ENCODE measurements at places on chromosomes 6 and 20.
A peak's percentile ranks its signal among the peaks of the same experiment; 100 is the strongest.

- DNase-seq, result no peak
These were observed 42.3 kb upstream of the PTPN1 start for GRCh38 chr20:50467718-50468356.

GRCh38 chr20:24360531-24360930 is 108.9 kb upstream of the SYNDIG1 start:
- no peak for DNase-seq

DNA sequence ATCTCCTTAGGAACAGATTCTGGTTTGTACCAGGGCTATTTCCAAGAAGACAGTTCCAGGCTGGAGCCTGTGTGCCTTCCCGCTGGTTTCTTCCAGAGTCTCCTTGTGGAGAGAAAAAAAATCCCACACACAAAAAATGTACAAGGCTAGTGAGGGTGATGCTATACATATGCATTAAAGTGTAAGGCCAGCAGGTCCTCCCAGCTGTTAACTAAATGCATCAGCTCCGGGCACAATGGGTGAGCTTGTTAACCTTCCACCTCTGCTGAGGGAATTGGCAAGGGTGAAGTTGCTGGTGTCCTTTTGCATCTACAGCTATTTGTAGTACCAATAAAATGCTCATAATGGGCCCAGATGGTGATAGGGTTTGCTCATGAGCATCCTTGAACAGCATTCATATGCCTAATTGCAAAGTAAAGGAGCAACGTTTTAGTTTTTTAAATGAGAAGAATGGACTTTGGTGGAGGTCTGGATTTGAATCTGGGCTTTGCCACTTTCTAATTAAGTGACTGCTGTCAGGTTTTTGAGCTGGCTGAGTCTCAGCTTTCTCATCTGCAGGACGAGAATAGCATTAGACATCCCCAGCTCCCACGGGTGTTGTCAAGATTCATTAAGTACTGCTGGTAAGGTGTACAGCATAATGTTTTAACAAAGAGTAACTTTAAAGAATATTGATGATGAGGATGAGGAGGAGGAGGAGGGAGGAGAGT is 361.8 kb downstream of the QKI start:
- DNase-seq, result no peak

- no peak for DNase-seq
These were observed 420.4 kb upstream of the ID4 start for GRCh38 chr6:19416811-19417210.

DNA sequence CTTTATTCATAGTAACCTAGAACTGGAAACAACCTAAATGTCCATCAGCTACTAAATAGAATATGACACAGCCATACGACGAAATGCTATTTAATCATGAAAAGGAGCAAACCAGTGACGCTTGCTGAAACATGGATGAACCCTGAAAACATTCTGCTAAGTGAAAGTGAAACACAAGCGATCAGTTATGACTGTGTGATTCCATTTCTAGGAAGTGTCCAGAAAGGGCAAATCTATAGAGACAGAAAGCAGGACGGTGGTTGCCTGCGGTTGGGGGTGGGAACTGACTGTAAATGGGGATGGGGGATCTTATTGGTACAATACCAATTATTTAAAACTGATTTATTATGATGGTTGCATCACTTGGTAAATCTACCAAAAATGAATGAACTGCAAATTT is 126.8 kb downstream of the IPCEF1 start:
- peak; percentile 58 for DNase-seq

GRCh38 chr20:34891166-34892062 is 15.0 kb downstream of the ACSS2 start:
- no peak for DNase-seq

GRCh38 chr20:58829531-58829941 is 21.2 kb downstream of the GNAS-AS1 start:
- DNase-seq, result no peak

GRCh38 chr6:150025201-150025917 is at the start of gene RAET1L:
TSS of gene RAET1L (minus strand) at chr6:150025532. CDS start at chr6:150025471, 61 bp downstream.
- DNase-seq, result no peak

- no peak for DNase-seq
These were observed 129.5 kb upstream of the MMS22L start for GRCh38 chr6:97412511-97412910.

- DNase-seq, result no peak
These were observed 425.3 kb upstream of the NOX3 start for GRCh38 chr6:155880900-155881299.

- no peak for DNase-seq
These were observed 241.8 kb upstream of the MMS22L start for GRCh38 chr6:97524811-97525210.

GRCh38 chr6:34247481-34248197 is 1.2 kb downstream of the SMIM29 start:
- DNase-seq, result no peak

GRCh38 chr20:7770046-7770445 is 170.2 kb downstream of the HAO1 start:
- DNase-seq, result no peak

GRCh38 chr20:60090631-60091030 is 132.4 kb downstream of the CDH26 start:
- no peak for DNase-seq

GRCh38 chr20:58407966-58408557 is 19.0 kb downstream of the VAPB start:
- no peak for DNase-seq

GRCh38 chr6:165704045-165704748 is 41.2 kb upstream of the PDE10A start:
- no peak for DNase-seq

- DNase-seq, result no peak
These were observed 10.6 kb downstream of the CEP250 start for GRCh38 chr20:35465976-35466375.

GRCh38 chr6:27031302-27031701 is 216.2 kb upstream of the PRSS16 start:
- no peak for DNase-seq

- peak; percentile 68 for DNase-seq
These were observed 9.7 kb upstream of the ATXN1 start for GRCh38 chr6:16770701-16771569.

DNA sequence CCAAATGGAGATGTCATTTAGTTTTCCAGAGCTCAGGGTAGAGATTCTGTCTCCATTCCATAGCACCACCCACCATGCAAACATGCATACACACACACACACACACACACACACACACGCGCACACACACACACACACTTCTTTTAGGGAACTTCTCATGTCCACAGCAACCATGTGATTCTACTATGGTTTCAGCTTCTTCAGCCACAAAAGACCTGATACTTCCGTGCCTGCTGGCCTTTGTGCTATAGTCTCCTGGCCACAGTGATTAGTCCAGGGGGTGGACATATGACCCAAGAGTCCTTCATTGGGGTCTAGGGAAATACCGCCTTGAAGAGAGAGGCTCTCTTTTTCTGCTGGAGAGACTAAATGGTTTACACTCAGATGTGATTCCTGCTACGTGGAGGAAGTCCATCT is 53.5 kb downstream of the CARMIL1 start:
- no peak for DNase-seq

- no peak for DNase-seq
These were observed 41.5 kb upstream of the ADGRF1 start for GRCh38 chr6:47083586-47084047.

GRCh38 chr6:99241905-99242534 is 107.5 kb downstream of the FAXC start:
- DNase-seq, result no peak

DNA sequence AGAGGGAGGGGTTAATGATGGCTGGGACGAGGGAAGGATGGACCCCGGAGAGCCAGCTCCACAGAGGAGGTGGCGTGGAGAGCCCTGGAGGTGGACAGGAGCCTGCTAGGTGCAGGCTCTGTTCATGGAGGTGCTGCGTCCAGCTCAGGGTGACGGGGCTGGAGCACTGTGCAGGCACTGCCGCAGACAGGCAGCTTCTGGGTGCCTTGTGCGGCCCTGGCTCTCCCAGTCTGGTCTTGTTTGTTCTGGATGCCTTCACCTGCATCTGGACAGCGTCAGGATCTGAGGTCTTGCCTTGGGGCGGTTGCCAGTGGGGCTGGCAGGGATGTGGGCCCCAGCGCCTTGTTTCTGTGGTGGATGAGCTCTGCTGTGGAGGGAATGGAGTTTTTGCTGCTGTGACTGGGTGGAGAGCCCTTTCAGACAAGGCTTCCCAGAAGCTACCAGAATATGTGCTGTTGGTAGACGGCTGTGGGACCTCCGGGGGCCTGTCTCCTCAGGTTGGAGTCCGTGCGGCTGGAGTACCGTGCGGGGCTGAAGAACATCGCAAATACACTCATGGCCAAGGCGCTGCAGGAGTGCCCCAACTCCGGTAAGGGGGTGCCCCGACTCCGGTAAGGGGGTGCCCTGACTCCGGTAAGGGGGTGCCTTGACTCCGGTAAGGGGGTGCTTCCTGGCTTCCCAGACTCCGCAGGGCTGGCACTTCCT is 7.8 kb upstream of the C20orf204 start:
- no peak for DNase-seq

DNA sequence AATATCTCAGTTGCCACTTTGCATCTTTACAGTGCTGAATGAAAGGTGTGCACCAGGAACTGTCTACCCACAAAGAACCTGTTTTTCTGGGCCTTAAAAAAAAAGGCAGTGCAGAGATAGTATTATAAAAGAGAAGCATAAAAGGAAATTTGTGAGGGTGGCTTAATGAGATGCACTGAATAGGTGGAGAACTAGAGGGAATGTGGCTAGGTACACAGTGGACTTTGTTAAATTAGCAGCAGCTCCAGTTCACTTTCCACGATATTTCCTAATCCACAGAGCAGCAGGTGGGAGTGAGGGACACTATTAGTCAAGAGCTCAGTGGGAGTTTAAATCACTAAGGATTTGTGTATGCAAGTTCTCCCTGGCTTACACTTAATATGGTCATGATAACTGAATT is 38.8 kb downstream of the MAP7 start:
- no peak for DNase-seq

DNA sequence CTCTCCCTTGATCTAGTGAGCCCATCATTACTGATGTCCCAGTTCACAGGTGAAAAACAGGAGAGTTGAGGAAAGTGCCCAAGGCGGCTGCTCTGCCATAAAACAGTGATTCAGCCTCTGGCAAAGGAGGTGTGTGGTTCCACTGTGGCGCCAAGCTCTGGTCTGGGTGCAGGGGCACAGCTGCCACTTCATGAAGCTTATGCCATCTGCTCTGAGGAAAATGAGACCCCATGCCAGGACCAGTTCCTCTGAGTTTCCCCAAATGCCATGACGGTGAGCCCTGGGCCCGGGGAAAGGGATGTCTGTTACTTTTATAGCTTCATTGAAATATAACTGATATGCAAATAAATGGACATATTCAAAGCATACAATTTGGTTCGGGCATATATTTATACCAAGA is 33.7 kb upstream of the ZBP1 start:
- no peak for DNase-seq

DNA sequence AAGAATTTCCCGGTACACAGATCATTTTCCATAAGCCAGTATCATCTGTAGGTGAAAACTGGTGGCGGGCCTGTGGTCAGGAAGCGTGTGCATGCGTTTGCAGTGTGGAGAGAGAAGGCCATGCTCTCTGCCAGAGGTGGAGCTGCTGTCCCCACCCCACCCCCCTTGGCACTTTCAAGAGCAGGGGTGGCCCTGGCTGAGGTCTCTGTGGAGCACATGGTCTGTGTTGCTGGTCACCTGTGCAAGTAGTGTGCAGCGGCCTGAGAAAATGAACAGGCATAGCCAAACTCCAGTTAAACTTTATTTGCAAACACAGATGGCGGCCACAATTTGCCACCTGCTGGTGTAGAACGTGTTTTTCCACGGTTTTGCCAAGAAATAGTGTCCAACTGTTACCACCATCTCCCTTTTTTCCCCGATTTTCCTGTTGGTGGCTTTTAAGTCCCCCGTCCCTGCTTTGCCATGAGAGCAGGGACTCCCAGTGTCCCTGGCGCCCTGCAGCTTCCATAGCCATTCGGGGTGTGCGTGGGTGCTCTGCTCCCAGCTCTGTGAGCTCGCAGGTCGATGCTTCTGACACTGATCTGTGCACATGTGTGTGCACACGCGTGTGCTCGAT is 2.5 kb downstream of the ADRM1 start:
- DNase-seq, result no peak

DNA sequence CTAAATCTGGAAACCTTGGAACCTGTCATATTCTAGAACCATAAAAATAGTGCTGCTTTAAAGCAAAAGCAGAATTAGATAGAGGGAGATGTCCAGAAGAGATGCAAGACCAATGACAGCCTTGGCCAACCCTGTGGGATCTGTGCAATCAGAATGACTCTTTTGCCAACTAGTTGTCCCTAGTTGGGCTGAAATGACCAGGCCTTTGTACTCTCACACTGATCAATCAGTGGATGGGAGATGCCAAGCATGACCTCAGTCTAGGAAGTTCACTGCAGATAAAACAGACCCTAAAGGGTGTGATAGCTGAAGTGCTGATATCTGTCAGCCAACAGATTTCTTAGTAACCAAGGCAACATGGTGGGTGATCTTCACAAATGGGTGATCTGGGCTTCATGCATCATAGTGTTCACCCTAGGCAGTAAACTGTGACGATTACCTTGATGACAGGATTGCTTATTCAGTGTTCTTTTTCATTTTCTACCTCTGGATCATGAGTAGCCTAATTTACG is 52.1 kb downstream of the BCKDHB start:
- no peak for DNase-seq

DNA sequence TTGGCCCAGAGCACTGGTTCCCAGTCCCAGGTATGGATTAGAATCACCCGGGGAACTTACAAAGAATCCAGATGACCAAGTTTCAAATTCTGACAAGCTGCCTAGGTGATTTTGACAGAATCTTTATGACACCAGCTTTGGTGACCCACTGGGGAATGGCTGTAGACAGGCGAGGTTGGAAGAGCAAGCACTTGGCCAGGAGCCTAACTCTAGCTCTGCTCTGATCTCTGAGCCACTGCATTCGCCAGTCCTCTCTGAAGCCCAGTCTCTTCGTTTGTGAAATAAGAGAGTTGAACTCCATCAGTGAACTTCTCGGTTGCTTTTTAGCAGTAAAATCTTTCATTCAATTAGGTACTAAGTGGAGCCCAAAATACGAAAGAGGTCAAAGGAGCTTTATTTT is 161.2 kb downstream of the VEGFA start:
- DNase-seq, result no peak

DNA sequence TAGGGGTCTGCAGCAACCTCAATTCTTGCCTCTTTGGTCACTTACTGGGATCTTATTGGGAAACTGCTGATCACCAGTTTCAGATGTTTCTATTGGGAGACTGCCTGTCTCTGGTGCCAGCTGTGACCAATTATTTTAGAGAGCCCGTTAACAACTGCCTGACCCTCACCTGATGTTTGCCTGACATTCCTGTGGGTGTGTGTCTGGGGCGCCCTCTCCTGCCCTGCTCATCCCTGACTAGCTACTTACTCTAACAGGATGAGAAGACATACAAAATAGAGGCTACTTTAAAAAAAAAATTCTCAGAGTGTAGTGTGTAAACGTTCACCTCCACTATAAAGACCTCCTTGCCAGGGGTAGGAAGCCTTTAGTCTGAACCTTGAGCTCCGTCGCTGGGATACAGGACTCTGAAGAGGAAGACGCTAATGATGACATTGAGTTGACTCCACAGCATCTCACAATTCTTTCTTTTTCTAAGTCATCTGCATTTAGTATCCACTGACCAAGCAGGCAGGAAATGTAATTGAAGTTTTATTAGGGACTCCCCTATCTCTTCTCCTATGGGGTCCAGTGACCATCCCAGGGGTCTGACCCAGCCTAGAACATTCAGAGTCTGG is 54.6 kb upstream of the DDR1 start:
- no peak for DNase-seq

Data from stimulated activated CD4-positive, alpha-beta T cell treated with anti-CD3 and anti-CD28 coated beads, Interleukin-12 subunit alpha, Interleukin-12 subunit beta, amount 100 ng/mL, for 24 hours (primary cell).